ENCODE measurements at places on chromosomes 3 and 15. TPM values are rescaled to one million over a fixed set of nuclear protein-coding genes. Genes with fewer than 3 reads are reported as not detected.
A peak's percentile ranks its signal among the peaks of the same experiment; 100 is the strongest.

- peak overlapping the region; percentile 97 for H3K4me3 ChIP-seq
- no peaks in the 10 kb centered on the region for H3K36me3 ChIP-seq
These were observed 405 bp upstream of the SPG21 start for GRCh38 chr15:64990168-64990470.

DNA sequence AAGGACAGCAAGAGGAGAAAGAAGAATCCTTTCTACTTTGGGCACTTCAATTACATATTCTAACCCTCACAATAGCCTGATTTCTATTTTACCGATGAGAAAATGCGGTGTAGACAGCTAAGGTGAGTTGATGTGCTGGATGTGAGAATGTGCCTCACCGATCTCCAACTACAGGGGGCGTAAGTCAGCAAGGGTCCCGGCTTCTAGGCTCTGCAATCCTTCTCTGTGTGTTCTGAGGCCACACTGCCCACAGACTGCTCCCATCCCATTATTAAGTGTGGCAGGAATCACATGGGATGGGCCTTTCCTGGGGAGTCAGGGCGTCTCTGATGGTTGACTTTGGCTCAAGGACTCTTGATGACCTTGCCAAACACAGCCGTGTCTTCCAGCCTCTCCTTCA lies 23.6 kb upstream of the RPL35A start:
- peak; percentile 67 for DNase-seq
- H3K27me3 ChIP-seq, result no peaks in the 10 kb centered on the region
- peaks cover 4% of the 10 kb centered on the region for H3K36me3 ChIP-seq
- H3K4me1 ChIP-seq, result no peaks in the 10 kb centered on the region
- H3K27ac ChIP-seq, result no peak overlapping the region

DNA sequence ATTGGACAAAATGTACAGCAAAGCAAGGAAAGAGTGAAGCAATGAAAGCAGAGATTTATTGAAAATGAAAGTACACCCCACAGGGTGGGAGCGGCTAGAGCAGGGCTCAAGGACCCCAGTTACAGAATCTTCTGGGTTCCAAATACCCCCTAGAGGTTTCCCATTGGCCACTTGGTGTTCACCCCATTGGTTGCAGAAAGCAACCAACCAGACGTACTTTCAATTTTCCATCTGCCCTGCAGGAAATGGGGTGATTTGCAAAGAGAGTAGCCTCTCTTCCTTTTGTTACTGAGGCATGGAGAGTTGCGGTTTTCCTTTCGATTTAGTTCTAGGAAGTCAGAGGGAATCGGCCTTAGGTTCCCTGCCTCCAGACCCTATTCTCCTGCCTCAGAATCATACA lies 2.4 kb downstream of the PML start:
- no peak overlapping the region for H3K4me3 ChIP-seq
- no peaks in the 10 kb centered on the region for H3K4me1 ChIP-seq
- peaks cover 15% of the 10 kb centered on the region for H3K36me3 ChIP-seq
- DNase-seq, result no peak

DNA sequence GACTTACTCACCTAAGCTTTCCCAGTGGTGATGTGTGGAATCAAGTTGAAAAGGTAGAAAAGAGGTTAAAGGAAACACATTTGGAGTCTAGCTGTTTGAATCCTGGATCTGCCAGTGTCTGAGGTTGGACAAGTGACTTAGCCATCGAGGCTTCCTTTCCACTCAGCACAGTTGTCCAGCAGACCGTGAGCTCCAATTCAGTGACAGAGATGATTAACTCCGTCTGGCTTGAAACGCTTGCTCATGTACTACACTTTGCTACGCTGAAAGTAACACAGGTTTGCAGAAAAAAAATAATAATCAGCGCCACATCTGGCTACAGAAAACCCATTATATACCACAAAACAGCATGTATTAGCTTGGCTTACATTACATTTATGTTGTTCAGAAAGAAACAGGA lies 364.9 kb upstream of the MCTP2 start:
- no peak overlapping the region for H3K4me3 ChIP-seq
- DNase-seq, result no peak
- H3K36me3 ChIP-seq, result no peaks in the 10 kb centered on the region
- H3K4me1 ChIP-seq, result no peaks in the 10 kb centered on the region

DNA sequence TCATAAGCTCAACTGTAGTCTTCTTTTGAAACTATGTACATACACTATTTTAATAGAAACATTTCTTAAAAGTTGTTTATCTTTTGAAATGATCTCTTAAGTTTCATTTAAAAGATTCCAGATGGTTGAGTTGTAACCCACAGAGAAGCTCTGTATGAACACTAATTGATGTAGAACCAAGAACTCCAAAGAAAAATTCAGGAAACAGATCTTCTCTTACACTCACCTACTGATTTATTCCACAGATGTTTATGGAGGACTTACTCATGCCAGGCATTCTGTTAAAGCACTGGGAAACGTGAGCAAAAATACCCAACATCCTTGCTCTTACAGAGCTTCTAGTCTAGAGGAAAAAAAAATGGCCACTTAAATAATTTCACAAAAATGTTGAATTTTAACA lies 551.1 kb downstream of the NAALADL2 start:
- no peak overlapping the region for H3K4me3 ChIP-seq
- H3K4me1 ChIP-seq, result peaks cover 2% of the 10 kb centered on the region
- H3K36me3 ChIP-seq, result no peaks in the 10 kb centered on the region
- no peak for DNase-seq

DNA sequence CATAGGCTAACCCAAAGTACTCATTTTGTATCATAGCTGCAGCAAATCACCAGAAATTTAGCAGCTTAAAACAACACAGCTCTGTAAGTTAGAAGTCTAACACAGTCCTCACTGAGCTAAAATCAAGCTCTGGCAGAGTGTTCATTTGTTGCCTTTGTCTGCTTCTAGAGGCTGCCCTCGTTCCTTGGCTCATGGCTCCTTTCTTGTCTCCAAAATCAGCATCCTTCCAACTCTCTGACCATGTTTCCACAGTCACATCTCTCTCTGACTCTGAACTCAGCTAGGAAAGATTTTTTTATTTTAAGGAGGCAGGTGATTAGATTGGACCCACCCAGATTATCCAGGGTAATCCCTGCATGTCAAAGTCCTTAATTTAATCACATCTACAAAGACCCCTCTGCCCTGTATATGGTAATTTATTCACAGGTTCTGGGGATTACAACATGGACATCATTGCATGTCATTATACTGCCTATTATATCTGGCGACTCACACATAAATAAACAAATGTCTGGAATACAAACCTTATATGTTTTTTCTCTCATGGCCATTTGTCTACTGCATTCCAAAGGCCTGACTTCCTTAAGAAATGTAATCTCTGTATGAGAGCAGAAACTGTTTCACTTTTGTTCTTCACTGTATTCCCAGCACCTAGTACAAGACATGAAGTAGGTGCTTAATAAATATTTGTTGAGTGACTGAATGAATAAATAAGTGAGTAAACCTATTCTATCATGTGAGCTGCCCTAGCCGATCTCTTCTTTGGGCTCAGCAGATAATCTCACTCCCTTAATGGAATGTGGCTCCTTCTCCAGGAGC lies 15.1 kb upstream of the UACA start:
- H3K4me3 ChIP-seq, result no peak overlapping the region
- no peak overlapping the region for H3K27ac ChIP-seq
- H3K27me3 ChIP-seq, result no peaks in the 10 kb centered on the region
- H3K36me3 ChIP-seq, result no peaks in the 10 kb centered on the region
- no peak for DNase-seq

The CCDC39 gene
- total RNA-seq, result 0.79 TPM

The PGBD4 gene
- total RNA-seq, result 1.2 TPM

The SLC22A13 gene
- total RNA-seq, result not detected

Measured in H9 (cell line).